ENCODE measurements at places on chromosomes 7 and 10.

- no peak for DNase-seq
These were observed 105.2 kb upstream of the MGMT start for GRCh38 chr10:129361676-129362376.

DNA sequence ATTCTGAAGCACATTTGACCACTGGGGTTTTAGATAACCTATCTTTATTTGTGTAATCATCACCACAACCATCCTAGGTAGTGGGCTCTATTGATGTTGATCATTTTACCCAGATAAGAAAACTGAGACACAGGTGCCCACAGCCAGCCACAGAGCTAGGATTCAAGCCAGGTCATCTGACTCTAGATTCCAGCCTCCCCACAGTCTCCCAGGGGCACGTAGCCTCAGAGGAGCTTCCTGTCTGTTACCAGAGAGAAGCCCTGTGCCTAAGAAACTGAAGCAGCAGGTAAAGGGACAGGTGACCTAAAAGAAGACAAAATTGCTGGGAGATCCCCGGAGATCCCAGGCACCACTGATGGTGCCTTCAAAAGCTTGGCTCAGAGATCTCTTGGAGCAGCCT is 55.8 kb downstream of the ALOX5 start:
- no peak for DNase-seq

DNA sequence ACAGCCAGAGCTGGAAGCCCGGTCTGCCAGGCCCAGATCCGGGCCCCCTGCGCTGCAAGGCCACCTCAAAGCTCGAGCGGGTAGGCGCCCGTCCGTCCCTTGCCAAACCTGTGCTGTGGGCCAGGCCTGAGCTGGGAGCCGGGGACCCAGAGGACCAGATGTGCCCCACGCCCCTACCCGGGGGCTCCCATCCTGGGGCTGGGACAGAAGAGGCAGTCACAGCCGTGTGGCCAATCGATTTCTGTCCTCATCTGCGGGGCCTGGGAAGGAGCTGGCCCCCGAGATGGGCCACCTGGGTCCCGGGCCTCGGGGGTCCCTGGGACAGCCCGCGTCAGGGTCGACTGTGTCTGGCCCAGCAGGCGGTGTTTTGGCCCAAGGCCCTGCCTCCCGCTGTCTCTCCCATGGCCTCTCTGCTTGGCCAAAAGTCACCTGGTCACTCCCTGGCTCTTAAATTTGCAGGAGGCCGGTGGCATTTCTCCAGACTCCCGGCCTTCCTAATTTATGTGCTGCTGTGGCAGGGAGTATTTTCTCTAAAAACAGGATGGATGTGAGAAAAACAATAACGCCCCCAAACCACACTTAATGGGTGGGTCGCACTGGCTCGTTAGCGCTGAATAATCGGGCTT is 63.8 kb downstream of the UNCX start:
- DNase-seq, result no peak

GRCh38 chr7:128879939-128880746 is 17.5 kb downstream of the ATP6V1F start:
- DNase-seq, result no peak

DNA sequence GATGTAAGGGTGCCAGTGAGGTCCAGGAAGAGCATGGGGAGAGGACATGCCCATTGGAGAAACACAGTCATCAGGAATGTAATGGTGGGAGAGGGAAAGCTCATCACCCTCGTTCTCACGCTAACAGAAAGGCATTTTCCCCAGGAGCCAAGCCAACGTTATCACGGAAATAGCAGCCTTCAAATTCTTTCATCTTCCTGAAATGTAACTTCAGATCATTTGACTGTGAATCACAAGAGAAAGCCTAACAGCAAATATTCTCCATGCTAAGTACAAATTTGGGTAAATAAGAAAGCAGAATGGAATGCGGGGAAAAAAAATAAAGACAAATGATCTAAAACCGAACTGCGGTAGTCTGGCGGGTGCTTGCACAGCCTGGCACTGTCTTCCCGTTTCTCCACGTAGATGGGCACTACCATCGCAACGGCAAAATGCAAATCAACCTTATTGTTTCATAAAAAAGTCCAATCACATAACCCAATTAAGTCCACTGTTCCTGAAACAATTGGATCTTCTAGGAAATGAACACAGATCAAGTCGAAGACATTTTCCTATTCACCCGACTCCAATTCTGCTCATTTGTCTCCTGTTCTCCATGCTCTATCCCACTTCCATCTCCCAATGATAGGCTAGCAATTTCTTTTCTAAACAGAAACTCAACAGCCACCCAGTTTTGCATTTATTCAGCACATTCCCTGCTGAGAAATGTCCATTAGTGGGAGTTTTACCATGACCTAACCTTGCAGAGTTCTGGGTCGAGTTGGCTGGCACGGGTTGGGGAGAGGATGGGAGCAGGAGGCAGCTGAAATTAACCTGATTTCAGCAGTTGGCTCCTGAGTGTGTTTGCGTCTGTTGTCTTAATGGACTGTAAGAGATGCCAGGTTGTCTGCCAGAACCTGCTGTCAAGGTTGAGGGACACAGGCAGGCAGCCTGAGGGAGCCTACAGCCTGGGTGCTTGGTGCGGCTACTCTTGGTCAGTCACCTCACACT is 74.6 kb upstream of the FRMD4A start:
- DNase-seq, result no peak

GRCh38 chr10:101495324-101495925 is 92.6 kb downstream of the POLL start:
- no peak for DNase-seq

DNA sequence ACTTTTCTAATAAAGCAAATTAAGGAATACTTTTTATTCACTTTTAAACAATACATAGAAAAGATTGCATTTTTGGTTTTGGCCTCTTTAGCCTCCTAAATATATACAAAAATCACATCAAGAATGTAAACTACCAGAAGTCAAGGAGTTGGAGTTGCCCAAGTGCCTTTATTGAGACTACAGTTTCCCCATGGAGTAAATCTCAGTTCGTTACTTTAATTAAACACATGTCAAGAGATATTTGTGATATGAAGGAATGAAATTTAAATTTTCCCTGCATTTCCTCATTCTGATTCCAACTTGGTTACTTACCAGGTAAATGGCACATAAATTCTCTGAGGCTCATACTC is 492.9 kb downstream of the TNS3 start:
- DNase-seq, result no peak

- DNase-seq, result no peak
These were observed 96.3 kb upstream of the ARMC3 start for GRCh38 chr10:22831586-22831985.

DNA sequence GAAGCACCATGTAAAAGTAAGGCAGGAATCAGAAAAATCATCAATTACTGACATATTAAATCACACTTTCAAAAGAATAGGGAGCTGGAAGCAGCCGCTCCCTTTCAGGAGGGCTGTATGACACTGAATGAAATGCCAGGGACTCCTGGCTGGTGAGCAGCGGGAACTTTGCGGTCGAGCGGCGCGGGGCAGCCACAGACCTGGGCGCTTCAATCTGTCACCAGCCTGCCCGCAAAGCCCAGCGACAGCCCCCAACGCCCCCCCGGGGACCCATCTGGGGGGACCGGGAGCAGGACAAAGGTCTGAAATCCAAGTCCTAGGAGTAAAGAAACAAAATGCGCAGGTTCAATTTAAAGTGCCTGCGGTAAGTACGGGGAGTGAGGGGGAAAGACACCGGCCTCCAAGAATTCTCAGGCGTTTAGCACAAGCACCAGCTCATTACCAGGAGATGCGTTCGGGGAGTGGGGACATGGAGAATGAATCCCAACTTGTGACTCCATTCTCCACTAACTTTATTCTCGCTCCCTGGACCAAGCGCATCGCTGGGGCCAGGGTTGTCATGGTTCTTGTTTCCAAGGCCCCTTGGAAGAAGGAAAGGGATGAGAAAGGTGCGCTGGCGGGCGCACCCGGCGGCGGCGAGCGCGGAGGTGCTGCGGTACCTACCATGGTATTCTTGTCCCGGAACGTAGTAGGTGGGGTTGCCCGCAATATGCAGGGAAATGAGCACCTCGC is 824 bp downstream of the RELN start:
- no peak for DNase-seq

- DNase-seq, result no peak
These were observed 829.5 kb downstream of the REEP3 start for GRCh38 chr10:64350665-64351064.

All from stimulated activated CD4-positive, alpha-beta T cell treated with anti-CD3 and anti-CD28 coated beads, Interleukin-12 subunit alpha, Interleukin-12 subunit beta, amount 100 ng/mL, for 48 hours (primary cell).